ENCODE measurements at places on chromosomes 2 and 18.

- no peak for DNase-seq
Observed at GRCh38 chr2:387980-388421, 100.1 kb upstream of the ALKAL2 start.

GRCh38 chr2:20403774-20404312 is 43.0 kb upstream of the RHOB start:
- DNase-seq = no peak

DNA sequence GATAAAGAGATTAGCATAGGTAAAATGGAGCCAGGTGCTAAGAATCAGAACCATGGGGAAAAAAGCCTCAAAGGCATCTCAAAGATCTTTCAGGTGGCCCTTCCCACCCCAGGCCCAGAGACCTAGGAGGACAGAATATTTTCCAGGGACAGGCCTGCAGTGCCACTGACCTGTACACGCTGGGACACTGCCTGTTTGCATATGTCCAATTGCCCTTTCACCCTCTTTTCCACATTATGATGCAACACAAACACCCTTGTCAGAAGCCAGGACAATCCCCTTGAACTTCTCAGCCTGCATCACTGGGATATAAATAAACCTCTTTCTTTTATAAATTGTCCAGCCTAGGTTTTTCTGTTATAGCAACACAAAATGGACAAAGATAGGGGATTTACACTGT is 419.1 kb downstream of the TRIB2 start:
- DNase-seq = no peak

DNA sequence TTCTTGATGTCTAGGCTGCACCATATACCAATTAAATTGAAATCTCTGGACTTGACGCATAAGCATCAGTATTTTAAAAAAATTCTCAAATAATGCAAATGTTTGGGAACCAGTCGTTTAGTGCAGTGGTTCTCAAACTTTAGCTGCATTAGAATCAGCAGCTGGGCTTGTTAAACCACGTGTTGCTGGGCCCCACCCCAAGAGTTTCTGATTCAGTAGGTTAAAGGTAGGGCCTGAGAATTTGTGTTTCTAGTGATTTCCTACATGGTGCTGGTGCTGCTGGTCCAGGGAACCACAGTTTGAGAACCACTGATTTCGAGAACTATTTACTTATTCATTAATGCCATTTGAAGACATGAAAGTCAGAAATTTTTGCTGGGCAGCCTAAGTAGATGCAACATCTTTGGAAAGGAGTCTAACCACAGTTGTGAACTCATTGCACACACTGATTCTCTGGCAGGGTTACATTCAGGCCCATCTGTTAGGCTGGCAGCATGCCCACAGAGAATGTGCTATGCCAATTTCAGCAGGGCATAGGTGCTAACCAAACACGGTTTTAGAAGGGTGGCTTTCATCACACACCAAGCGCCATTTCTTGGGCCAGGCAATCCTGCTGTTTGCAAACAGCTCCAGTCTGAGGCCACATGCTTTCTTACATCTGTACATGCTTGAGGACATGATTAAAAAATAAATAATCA is 26.4 kb upstream of the ATP5MC3 start:
- peak; percentile 44 for DNase-seq

- DNase-seq = no peak
Observed at GRCh38 chr2:156340377-156340776, 7.9 kb upstream of the NR4A2 start.

GRCh38 chr2:208101716-208102631 is 22.4 kb downstream of the CRYGD start:
- no peak for DNase-seq

DNA sequence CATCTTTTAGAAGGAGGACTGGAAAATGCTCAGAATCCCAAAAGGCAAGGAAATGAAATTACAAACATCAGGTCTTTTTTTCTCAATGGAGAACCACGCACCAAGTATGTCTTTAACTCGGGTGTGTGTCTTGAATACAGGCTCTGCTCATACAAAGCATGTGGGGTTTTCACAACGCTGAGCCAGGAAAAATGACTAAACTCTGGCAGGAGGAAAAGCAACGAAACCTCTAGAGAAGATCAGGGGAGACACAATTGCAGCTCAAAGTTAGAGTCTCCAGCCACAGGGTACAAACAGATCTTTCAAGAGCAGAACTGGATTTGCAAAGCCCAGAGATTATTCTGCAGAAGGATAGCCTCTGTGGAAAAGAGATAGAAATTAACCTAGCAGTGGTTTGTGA is 42.8 kb upstream of the TPO start:
- DNase-seq = no peak

GRCh38 chr2:70854411-70854810 is 18.8 kb upstream of the CD207 start:
- no peak for DNase-seq

DNA sequence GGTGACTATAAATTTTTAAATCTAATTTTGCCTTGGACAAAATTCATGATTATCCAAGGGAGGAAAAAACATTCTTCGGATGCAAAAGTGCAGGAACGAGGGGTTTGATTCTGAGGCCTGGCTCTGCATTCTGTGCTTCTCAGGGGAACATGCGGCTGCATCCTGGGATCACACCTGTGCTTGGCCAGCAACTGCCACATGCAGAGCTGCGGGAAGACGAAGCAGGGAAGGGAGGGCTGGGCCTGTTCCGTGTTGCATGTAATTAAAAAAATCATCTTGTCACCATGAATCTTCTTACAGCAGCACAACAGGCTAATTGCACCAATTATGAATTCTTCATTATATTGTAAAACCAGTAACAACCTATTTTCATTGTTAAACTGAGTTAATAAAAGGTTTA is 158.0 kb upstream of the ALKAL2 start:
- DNase-seq = no peak

DNA sequence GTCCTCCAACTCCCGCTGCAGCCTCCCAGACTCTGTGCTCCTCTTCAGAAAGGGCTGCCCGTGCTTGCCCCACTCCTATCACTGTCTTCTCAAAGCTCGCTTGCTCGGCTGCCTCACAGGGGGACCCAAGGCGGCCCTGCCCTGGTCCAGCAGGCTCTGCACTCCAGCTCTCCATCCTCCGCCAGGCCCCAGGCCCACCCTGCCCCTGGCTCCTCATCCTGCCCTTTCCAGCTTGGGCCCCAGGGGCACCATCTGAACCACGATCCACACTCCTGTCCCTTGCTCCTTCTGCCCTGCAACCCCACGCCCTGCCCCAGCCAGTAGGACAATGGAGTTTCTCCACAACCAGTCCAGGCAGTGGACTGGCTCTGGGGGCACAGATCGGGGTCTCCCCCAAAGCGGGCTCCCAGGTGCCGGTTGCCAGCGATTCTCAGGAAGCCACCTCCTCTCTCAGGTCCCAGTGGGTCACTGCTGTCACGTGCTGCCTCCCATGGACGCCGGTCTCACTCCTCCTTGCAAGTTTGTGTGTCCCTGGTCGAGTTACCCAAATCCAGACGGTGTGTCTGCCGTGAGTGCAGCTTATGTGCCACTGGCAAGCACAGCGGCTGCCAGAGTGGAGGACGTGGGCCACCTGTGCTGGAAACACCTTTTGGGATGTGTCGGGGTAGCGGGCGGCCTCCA is 238.5 kb downstream of the HDAC4 start:
- DNase-seq = peak; percentile 14

DNA sequence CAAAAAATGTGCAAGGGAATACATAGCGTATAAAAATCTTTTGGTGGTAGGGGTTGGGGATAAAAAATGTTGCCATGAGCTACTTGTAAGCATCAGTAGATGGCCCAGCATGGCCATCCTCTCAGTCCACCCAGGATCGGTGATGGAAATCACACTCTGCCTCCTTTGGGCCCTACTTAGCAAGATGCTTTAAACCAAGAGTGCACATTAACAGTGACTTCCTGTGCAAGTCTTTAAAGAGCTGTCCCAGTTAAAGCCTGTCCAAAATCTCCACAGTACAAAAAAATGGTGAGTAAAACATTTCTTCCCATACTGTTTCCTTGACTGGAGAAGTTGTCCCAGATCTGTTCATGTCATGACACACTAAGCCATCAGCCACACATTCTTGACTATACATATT is 18.0 kb downstream of the ANKRD44 start:
- DNase-seq = no peak

GRCh38 chr2:223222397-223222796 is 170.4 kb downstream of the KCNE4 start:
- no peak for DNase-seq

DNA sequence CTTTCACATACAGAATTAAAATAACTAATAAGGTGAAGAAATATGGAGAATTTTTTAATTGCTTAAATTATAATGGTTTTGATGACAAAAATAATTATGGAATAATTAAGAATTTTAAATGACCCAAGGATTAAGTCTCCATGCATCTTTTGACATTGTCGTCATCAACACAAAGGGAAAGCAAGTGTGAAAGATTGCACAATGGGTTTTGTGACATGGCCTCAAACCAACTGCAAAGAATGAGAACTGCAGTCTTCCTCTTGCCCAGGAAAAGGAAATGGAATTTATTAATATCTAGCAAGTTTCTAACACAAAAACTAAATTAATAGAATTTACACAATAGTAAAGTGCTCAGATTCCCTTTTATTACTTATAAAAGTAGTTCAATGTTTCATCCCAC is 329.1 kb upstream of the PKDCC start:
- no peak for DNase-seq

GRCh38 chr2:187013058-187013457 is 164.1 kb upstream of the ZSWIM2 start:
- DNase-seq = no peak
